ENCODE measurements at places on chromosomes 2 and 18.
A peak's percentile ranks its signal among the peaks of the same experiment; 100 is the strongest.

DNA sequence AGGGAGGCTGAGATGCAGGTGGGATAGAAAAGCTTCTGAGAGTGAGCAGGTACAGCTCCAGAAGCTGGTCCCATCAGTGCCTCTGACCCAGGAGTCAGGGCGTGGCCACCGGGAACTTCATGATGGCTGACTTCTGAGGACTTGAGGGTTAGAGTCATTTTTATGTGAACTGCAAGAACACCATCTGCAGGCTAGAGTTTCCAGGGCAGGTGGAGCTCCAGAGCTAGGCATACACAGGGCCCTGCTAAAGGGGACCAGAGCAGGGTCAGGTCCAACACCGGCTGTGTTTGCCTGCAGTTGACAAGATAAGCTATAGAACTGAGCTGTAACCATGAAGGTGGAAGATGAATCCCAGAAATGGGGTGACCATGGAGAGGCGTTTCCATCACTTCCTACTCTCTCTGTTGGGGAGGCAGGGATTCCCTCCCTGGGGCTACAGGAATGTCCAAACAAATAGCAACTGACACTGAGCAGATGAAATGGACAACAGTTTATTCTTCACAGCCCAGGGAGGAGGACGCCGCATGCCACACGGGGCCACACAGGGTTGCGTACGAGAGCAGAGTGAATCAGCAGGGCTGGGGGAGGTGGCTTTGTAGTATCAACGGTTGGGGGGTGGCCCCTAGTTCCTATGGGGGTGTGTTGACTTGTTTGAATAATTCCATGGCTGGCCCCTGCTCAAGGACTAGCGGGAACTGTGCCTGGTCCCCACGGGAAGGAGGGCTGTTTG, 77.6 kb upstream of the ZNF516 start:
- H3K4me3 ChIP-seq, result no peak overlapping the region
- H3K27ac ChIP-seq, result no peak overlapping the region
- no peaks in the 10 kb centered on the region for H3K4me1 ChIP-seq
- no peaks in the 10 kb centered on the region for H3K36me3 ChIP-seq
- no peak for DNase-seq

DNA sequence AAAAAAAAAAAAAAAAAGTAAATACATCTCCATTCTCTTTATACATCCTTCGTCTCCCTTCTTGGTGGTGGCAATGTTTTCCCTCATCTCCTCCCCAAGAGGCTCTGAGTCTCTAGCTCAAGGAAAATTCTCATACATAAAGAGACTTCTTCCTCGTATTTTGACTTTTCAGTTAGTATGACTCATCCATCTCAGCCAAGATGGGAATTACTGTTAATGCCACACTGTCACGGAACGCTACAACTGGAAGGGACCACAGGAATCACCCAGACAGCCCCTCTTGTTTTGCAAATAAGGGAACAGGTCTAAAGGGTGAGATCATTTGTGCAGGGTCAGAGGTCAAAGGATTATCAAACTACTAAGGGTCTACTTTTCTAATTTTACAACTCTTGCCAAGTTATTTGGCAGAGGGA, 19.5 kb downstream of the NFE2L2 start:
- no peaks in the 10 kb centered on the region for H3K27me3 ChIP-seq
- no peak overlapping the region for H3K4me3 ChIP-seq
- no peak for DNase-seq
- H3K36me3 ChIP-seq, result no peaks in the 10 kb centered on the region

DNA sequence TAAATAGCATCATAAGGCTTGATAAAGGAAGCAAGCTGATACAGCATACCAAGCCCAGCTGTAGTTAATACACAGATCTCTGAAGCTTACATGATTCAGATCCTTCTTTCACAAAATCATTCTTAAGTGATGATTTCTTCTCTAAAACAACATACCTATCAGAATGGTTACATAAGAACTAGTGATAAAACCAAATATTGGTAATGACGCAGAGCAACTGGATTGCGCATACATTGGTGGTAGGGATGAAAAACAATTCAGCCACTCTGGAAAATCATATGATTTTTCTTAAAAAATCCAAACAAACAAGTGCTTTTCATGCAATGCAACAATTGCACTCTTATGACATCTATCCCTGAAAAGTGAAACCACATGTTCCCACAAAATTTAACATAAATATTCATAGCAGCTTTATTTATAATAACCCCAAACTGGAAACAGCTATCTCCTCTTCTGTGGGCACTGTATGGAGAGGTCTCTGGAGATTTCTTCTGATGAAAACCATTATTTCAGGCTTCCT, 153.6 kb upstream of the DSEL start:
- H3K4me3 ChIP-seq, result no peak overlapping the region
- no peaks in the 10 kb centered on the region for H3K4me1 ChIP-seq
- no peak for DNase-seq
- H3K27me3 ChIP-seq, result no peaks in the 10 kb centered on the region
- no peak overlapping the region for H3K27ac ChIP-seq

GRCh38 chr18:42174909-42175308, 219.9 kb downstream of the PIK3C3 start:
- no peak overlapping the region for H3K27ac ChIP-seq
- H3K27me3 ChIP-seq, result no peaks in the 10 kb centered on the region
- no peak for DNase-seq
- no peak overlapping the region for H3K4me3 ChIP-seq
- no peaks in the 10 kb centered on the region for H3K36me3 ChIP-seq
- H3K4me1 ChIP-seq, result no peaks in the 10 kb centered on the region

DNA sequence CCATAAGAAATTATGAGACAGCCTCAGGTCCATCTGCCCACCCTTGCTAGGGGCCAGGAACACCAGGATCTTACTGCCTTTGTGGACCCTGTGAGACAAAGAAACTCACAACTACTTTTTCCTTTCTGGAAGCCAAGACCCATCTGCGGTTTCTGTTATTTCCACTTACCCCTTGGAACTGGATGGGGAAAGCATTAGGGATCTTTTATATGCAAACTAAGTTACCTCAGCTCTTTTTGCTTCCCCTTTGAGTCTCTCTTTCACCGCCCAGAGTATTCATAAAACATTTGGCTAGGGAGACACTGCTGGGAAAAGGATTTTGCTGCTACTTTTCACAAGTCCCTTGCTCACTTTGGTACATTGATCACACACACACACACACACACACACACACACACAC, 95.7 kb downstream of the ZNF385B start:
- DNase-seq, result no peak
- no peak overlapping the region for H3K4me3 ChIP-seq
- H3K27ac ChIP-seq, result no peak overlapping the region
- no peaks in the 10 kb centered on the region for H3K4me1 ChIP-seq
- H3K27me3 ChIP-seq, result peaks cover 5% of the 10 kb centered on the region
- H3K36me3 ChIP-seq, result no peaks in the 10 kb centered on the region

- H3K4me1 ChIP-seq, result peaks cover 24% of the 10 kb centered on the region
- no peaks in the 10 kb centered on the region for H3K27me3 ChIP-seq
- no peak for DNase-seq
- no peaks in the 10 kb centered on the region for H3K36me3 ChIP-seq
- H3K4me3 ChIP-seq, result no peak overlapping the region
These were observed 153.4 kb upstream of the CCDC150 start for GRCh38 chr2:196486146-196486545.

DNA sequence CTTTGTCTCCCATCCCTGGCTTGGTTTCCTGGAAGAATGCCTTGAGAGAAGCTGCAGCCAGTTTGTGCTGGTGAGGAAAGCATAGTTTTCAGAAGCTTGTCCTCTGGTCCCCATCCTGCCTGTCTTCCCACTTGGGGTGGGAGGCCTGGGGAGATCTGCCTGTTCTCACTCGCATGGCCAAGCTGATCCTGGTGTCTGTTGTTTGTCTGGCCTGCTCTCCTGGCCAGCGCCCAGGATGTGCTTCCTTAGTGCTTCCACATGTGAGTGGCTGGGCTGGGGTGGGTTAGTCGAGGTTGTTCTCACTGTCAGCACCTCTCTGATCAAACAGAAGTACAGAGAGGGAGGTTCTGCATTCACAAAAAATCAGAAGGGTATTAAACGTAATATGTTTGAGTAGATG, 49.5 kb downstream of the PTPRM start:
- H3K36me3 ChIP-seq, result no peaks in the 10 kb centered on the region
- no peaks in the 10 kb centered on the region for H3K27me3 ChIP-seq
- H3K4me1 ChIP-seq, result peaks cover 87% of the 10 kb centered on the region
- H3K27ac ChIP-seq, result peak overlapping the region; percentile 50

DNA sequence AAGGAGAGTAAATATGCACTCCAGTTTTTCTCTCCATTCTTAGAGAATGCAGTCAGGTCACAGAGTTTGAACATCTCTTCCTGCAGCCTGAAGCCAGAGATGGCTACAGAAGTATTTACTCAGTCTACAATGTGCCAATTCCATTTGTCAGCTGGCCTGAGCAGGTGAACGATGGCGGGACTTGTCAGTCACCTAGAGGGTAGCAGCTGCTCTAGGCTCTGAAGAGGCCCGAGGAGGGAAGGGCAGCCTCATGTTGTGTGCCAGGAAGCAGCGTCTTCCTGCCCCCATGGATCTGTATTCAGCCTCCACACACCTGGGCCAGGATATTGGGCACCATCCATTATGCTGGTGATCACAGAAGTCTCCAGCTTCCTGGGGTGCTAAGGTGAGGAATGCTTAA, 316.7 kb upstream of the CHAC2 start:
- no peak for DNase-seq
- H3K27me3 ChIP-seq, result no peaks in the 10 kb centered on the region
- H3K36me3 ChIP-seq, result no peaks in the 10 kb centered on the region
- no peak overlapping the region for H3K4me3 ChIP-seq
- no peak overlapping the region for H3K27ac ChIP-seq
- H3K4me1 ChIP-seq, result no peaks in the 10 kb centered on the region

GRCh38 chr2:162766092-162766491, 72.5 kb downstream of the KCNH7 start:
- H3K4me3 ChIP-seq, result no peak overlapping the region
- no peaks in the 10 kb centered on the region for H3K4me1 ChIP-seq
- no peak overlapping the region for H3K27ac ChIP-seq
- H3K36me3 ChIP-seq, result no peaks in the 10 kb centered on the region
